Central memory CD4-positive, alpha-beta T cell (primary cell): ENCODE measurements at places on chromosomes 7 and 10.

DNA sequence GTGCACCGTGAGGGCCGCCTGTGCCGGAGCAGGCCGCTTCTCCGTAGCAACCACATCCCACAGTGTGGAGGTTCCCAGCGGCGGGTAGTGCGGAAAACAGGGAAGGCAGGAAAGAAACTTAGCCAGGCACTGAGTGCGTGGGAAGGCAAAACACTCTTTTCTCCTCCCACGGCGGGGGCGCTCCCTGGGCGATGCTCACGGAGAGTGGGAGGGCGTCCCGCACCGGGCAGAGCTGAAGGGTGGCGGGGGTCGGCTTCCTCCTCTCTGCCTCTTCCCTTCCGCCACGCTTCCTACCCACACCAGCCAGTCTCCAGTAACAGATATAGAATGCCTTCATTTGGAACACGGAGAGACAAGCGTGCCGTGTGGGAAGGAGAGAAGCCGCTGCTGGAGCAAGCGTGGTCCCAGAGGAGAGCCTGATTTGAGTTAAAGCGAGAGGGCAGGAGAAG is 252.5 kb downstream of the PAXIP1 start:
- DNase-seq, result no peak

DNA sequence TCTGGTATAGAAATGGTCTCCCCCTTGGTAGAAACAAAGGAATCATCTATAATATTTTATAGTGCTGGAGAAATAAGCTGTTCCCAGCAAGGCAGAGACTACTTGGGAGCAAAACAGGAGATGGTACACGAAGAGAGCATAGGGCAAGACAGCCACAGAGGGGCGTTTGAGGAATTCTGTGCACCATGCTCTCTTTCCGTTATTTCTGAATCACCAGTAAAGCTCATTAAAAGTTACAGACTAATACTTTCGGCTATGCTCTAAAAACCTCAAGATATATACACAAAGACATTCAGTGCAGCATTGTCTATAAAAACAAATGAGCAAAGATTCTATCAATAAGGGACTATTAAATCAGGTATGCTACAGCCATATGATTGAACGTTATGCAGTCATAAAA is 68.5 kb upstream of the FHIP2A start:
- no peak for DNase-seq

GRCh38 chr10:124677749-124678556 is 66.2 kb downstream of the FAM53B start:
- no peak for DNase-seq

DNA sequence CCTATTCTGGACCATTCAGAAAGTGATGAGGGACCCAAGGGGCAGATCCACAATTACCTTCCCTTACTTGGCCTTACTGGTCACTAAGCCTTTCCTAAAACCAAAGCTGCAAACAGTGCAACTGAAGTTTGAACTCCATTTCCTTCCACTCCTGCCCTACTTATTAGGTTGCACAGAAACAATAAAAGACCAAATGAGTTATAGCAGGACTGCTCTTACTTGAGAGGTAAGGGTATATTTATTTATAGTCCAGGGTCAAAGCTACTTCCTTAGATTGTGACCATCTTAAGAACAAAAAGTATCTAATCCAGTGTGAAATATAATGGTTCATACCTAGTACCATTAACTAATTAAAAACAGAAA is 27.0 kb downstream of the CDK6 start:
- DNase-seq, result no peak

DNA sequence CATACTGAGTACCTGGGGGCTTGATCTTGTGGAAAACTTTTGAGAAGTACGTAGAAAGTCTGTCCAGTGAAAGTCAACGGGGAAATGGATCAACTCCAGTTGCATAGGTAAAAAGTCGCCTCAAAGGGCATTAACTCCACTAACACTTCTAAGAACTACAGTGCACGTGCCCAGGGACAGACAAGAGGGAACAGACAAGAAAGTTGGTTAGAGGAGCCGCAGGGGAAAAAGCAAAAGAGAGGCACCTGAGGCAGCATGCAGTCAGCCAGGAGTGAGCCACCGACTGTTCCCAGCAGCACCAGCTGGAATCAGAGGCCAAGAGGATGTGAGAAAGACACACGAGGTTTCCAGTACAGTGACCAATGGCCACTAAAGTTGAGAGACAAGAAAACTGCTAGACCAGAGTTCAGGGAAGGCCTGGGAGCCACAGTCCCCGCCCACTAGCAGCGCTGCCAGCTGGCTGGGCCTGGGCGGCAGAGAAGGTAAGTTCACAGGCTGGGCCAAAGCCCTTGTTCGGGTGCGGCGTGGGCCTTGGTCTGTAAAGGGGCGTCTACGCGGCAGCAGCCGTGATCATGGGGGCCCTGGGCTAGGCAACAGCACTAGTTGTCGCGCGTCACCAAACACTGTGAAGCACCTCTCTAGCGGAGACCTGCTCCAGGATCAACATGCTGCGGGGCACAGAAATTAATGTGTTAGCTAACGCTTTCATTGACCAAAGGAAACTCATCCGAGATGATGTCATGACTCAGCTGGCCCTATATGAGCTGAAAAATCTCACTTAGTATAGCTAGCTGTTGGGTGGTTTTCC is 14.0 kb downstream of the ITGB1 start:
- DNase-seq, result no peak

GRCh38 chr7:74307738-74308505 is 18.7 kb downstream of the CLIP2 start:
- DNase-seq, result no peak

- DNase-seq, result no peak
Observed at GRCh38 chr7:83077328-83077727, 85.4 kb downstream of the PCLO start.

- DNase-seq, result no peak
Observed at GRCh38 chr7:26349005-26349915, 57.6 kb downstream of the SNX10 start.

- DNase-seq, result no peak
Observed at GRCh38 chr10:124016804-124017375, 76.5 kb downstream of the CHST15 start.

GRCh38 chr10:79144351-79145173 is 75.8 kb downstream of the ZMIZ1 start:
- DNase-seq, result no peak

DNA sequence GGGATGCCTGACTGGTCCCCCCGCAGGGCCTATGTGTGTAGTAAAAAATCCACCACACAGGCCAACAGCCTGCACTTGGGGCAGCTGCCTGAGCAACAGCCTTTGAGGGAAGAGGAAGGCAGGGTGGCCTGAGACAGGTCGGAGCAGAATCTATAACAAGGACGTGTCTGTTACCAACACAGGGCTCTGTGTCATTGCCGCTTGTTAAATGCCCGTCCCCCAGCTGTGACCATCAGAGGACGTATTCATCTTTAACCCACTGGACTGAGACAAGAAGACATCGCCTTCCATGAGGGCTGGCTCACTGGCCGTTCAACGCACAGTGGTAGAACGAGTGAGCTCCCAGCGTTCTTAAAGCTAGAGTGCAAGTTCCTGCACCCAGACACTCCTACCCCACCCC is 7.8 kb downstream of the PDIA4 start:
- DNase-seq, result no peak

DNA sequence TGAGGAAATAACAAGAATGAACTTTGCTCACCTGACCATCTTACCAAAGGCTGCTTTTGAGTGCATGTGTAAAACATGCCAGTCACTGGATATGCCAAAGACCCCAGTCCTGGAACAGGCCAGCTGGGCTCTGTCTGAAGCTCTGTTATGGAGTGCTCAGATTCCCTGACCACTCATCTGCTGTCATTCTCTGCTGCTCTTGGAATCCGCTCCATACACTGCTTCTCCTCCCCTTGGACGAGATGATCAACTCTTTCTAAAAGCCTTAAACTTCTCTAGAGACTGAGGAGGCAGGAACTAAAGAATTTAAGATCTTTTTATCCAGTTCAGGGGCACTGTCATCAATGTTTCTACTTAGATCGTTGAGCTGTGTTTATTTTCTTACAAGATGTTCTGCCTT is 100.2 kb downstream of the SPAG6 start:
- no peak for DNase-seq

- DNase-seq, result no peak
Observed at GRCh38 chr10:14523286-14523685, 192.6 kb upstream of the FRMD4A start.

DNA sequence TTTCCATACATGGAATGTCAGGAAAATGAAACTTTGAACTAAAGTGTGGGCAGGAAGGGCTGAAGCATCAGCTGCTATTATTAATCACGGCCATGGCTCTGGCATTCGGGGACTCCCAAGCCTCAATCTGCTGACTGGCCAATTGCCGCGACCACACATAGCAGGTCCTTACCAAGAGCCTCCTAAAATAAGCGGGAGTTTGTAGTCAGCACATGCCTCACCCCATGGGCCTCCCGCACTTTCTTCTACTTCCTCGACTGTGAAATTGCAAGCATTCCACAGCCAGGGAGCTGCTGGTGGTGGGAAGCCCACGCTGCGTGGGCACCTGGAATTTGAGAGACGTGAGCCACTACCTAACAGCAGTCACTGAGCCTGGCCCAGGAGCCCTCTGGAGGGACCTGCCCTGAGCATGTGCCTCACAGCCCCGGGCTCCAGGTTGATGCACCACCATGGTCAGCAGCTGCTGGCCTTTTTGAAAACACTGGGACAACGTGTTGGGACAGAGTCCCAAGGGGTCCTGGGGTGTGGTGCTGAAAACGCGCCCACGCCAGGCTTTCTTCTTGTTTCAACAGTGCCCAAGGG is 211.4 kb downstream of the TNS3 start:
- no peak for DNase-seq

DNA sequence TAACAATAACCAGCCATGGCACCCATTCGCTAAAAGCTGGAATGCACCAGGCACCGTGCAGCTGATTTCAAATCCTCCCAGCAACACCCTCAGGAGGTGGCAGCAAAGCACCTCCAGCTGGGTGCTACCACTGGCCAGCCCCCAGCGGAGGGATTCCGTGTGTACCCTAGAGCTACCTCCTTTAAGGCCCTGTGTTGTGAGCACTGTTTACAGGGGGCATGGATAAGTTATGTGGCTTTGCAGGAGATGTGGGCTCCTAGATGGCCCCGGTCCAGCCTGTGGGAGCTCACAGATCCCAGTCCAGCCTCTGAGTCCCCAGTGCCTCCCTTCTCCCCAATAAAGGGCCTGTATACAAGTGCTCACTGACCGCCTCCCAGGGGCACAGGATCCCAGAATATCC is 27.1 kb downstream of the TNRC18 start:
- DNase-seq, result peak; percentile 64

DNA sequence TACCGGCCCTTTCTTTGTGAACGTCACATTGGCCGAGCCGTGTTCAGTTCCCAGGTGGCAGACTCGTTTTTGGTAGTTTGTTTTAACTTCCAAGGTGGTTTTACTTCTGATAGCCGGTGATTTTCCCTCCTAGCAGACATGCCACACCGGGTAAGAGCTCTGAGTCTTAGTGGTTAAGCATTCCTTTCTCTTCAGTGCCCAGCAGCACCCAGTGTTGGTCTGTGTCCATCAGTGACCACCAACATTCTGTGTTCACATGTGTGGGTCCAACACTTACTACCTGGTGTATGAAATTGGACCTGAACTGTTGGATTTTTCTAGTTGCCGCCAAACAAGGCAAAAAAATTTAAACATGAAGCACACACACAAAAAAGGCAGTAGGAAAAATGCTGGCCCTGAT is 9.9 kb upstream of the CSGALNACT2 start:
- no peak for DNase-seq

DNA sequence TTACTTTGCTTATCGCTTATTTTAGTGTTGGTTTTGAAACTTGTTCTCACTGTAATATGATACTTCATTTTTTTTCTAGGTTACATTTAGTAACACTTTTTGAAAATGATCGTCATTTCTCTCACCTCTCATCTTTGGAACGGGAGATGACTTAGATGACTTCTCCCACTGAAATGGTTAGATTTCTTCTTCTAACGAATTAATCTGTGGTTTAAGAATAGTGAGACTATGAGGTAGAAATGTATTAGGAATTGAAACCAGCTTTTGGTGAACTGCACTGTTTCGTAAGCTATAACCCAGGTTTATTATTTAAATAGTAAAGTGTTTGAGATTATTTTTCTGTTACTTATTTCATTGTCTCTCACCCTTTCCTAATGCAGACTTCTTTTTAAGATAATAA is 93.7 kb downstream of the PRR15 start:
- DNase-seq, result no peak

- no peak for DNase-seq
Observed at GRCh38 chr7:91228927-91229558, 35.2 kb upstream of the FZD1 start.

GRCh38 chr7:116970238-116970910 is 17.1 kb downstream of the ST7 start:
- no peak for DNase-seq

- no peak for DNase-seq
Observed at GRCh38 chr7:99786726-99787335, 2.8 kb upstream of the CYP3A4 start.

GRCh38 chr10:119377958-119378736 is 164.4 kb downstream of the RGS10 start:
- DNase-seq, result no peak

- no peak for DNase-seq
Observed at GRCh38 chr7:46004965-46005364, 83.9 kb upstream of the IGFBP3 start.

GRCh38 chr10:95693071-95693667 is 558 bp downstream of the TCTN3 start:
- DNase-seq, result peak; percentile 2

GRCh38 chr7:130489140-130489983 is 2.5 kb upstream of the MEST start:
- DNase-seq, result no peak

- DNase-seq, result no peak
Observed at GRCh38 chr7:158531661-158532060, 56.0 kb downstream of the PTPRN2 start.

GRCh38 chr10:6692103-6692502 is 112.0 kb upstream of the PRKCQ start:
- DNase-seq, result no peak

- DNase-seq, result no peak
Observed at GRCh38 chr10:15182540-15183207, 14.2 kb upstream of the NMT2 start.

DNA sequence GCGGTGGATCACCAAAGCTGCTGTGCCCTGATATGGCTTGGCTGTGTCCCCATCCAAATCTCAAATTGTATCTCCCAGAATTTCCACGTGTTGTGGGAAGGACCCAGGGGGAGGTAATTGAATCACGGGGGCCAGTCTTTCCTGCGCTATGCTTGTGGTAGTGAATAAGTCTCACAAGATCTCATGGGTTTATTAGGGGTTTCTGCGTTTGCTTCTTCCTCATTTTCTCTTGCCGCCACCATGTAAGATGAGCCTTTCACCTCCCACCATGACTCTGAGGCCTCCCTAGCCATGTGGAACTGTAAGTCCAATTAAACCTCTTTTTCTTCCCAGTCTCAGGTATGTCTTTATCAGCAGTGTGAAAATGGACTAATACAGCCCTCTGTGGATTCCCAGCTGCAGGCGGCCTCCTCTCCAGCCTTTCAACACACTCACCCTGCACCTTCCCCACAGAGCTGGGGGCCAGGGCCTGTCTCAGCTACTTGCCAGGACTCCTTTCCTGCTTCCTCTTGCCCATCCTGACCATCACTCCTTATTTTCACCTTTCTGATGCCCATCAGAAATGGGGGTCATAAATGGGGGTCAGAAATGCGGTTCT is 57.2 kb upstream of the TOMM7 start:
- no peak for DNase-seq

GRCh38 chr10:7906128-7906527 is 87.8 kb downstream of the TAF3 start:
- DNase-seq, result no peak
